Stimulated activated CD4-positive, alpha-beta T cell treated with anti-CD3 and anti-CD28 coated beads, Interleukin-4, amount 100 ng/mL, for 4 hours (primary cell): ENCODE measurements at places on chromosomes 5 and 9.
A peak's percentile ranks its signal among the peaks of the same experiment; 100 is the strongest.

- DNase-seq: no peak
Measured at GRCh38 chr5:74862221-74862620, 4.0 kb downstream of the FAM169A start.

DNA sequence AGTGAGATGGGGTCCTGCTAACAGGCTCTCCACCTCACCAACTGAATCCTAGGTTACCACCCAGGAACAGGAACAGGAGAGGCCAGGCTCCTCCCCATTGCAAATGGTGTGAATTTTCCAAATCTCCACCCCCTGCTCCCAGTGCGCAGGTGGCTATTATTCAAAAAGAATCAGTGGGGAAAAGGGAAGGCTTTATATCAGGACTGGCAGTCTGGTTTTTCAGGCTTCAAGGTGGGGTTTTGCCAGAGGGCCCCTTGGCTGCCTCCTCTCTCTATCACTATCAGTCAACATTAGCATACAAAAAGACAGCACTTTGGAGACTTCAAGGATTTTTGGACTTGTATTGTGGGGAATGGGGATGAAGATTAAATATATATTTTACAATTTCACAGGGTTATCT, 1817.6 kb upstream of the C9orf72 start:
- no peak for DNase-seq

DNA sequence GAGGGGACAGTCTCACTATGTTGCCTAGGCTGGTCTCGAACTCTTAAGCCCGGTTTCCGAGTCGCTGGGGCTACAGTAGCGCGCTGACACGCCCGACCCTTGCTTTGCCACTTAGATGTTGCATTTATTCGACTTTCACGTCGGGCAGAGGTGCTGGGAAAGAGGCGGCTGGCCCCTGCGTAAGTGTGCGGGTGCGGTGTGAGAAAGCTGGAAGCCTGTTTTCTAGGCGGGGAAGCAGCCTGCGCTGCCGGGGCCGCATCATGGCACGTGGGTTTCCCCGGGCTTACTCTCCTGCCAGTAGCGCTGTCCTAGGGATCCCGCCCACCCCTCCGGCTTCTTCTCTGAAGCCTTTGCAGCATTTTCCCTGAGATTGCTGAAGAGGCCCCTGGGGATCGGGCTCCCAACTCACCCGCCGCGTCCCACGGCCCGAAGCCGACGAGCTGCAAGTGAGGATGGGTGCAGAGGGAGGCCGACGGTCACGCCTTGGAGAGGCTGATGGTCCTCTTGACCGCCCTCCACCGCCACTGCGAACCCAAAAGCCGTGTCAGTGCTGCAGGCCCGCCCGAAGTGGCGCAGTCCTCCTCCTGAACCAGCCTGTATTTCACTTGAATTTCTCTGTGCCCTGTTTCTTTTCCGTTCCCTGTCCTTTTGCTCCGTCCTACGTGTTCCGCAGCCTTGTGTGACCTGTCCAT, 5.8 kb upstream of the TRIM41 start:
- peak; percentile 52 for DNase-seq

- DNase-seq: no peak
Measured at GRCh38 chr5:158430166-158430797, 571.3 kb upstream of the CLINT1 start.

GRCh38 chr9:120977321-120977720, 50.7 kb upstream of the TRAF1 start:
- DNase-seq: no peak

- DNase-seq: no peak
Measured at GRCh38 chr5:90909101-90909503, 350.5 kb downstream of the ADGRV1 start.
